IMR-90 (cell line): ENCODE measurements at places on chromosomes 13 and 19. TPM values are rescaled to one million over a fixed set of nuclear protein-coding genes. Genes with fewer than 3 reads are reported as not detected.

The ZNF850 gene
- 7.2 and 8.3 TPM in 2 replicates for total RNA-seq

The FXYD3 gene
- not detected in 2 replicates for total RNA-seq

The ZNF541 gene
- not detected in 2 replicates for total RNA-seq

The TCF3 gene
- total RNA-seq, result 29.9 and 37.5 TPM in 2 replicates
